ENCODE measurements at places on chromosomes 5 and 9.

- no peak for DNase-seq
Measured at GRCh38 chr5:141828162-141828561, 50.0 kb downstream of the PCDH1 start.

DNA sequence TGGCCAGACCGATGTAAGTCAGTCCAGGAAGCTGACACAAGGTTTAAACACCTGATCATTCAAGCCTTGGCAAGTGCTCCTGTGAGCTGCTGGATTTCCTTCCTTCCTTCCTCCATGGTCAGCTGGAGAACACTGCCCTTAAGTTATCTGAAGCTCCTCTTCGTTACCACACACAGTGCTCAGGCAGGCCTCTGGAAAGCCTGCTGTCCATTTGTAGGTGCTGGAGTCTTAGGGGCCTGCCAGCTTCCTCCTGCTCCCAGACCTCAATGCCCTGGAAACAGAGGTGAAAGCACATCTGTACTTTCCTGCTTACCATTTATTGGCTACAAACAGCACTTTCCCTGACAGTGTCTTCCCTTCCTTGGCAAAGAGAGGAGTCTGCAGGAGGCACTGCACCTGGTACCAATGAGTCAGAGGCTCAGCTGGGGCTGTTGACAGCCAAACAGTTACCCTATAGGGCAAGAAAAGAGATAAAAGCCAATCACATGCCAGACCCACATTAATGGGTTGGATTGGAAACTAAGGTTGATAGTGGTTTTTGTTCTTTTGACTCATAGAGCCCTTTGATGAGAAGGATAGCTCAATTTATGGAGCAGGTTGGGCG, 72.6 kb upstream of the PUM3 start:
- peak; percentile 52 for DNase-seq

DNA sequence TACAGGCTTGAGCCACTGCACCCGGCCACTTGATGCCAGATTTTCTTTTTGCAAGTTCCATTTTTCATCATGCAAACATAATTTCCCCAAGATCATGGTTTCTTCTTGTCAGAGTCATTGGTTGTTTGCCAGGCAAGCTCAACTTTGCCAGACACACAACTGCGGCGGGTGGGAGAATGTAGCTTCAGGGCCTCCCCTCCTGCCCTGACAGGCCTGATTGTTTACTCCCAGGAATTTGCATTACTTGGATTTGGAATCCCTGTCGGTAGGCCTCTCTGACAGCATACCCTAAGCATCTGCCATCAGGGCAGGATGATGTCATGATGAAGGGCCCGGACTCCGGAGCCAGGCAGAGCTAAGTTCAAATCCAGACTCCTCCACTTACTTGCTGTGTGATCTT, 15.1 kb downstream of the RPS14 start:
- DNase-seq: peak; percentile 43

GRCh38 chr9:109956717-109957440, 176.9 kb downstream of the PALM2AKAP2 start:
- no peak for DNase-seq

- no peak for DNase-seq
Measured at GRCh38 chr5:72020161-72020983, 86.9 kb upstream of the MAP1B start.
